ENCODE measurements at places on chromosomes 5 and 9.
A peak's percentile ranks its signal among the peaks of the same experiment; 100 is the strongest.

GRCh38 chr5:176466245-176466871, 18.2 kb downstream of the FAF2 start:
- peak; percentile 86 for DNase-seq

- no peak for DNase-seq
These were observed 16.1 kb upstream of the NDST1 start for GRCh38 chr5:150491876-150492275.

GRCh38 chr5:33317271-33317670, 123.5 kb upstream of the TARS1 start:
- peak; percentile 5 for DNase-seq

DNA sequence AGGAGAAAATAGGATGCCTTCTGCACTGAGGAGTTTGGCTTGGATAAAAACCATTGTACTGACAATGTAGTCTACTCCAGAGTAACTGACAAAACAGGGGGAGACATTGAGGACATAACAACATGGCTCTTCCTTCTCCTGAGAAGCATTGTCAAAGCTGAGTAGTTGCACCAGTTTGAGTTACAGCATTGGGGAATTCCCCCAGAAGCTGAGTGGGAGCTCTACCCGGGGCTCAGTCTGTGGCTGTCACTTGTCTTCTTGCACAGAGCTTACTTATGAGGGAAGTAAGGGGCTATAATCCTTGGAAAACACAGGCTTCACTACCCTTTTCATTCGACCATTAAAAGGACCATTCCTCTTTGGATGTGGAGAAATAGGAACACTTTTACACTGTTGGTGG, 21.2 kb downstream of the HSPB3 start:
- DNase-seq = no peak

All from NB4 (cell line).